ENCODE measurements at places on chromosomes 5 and 9.
A peak's percentile ranks its signal among the peaks of the same experiment; 100 is the strongest.

GRCh38 chr9:7579351-7579750, 220.2 kb downstream of the DMAC1 start:
- DNase-seq, result no peak

GRCh38 chr5:94524841-94525697, 93.3 kb downstream of the KIAA0825 start:
- DNase-seq, result no peak

- DNase-seq, result no peak
Observed at GRCh38 chr9:32554107-32554506, 1.7 kb upstream of the TOPORS start.

DNA sequence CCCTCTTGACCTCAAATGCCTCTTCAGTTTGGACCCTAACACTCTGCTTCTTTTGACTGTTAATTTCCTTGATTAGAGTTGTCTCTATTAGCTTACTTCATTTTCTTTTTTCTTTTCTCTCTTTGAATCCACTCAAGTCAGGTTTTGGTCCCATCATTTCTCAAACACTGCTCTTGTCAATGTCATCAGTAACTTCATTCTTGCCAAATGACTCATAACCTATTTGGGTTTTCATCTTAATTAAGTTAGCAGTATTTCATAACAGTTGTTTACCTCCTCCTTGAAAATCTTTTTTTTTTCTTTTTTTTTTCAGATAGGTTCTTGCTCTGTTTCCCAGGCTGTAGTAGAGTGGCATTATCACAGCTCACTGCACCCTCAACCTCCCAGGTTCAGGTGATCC, 119.6 kb downstream of the PARP8 start:
- DNase-seq, result no peak

DNA sequence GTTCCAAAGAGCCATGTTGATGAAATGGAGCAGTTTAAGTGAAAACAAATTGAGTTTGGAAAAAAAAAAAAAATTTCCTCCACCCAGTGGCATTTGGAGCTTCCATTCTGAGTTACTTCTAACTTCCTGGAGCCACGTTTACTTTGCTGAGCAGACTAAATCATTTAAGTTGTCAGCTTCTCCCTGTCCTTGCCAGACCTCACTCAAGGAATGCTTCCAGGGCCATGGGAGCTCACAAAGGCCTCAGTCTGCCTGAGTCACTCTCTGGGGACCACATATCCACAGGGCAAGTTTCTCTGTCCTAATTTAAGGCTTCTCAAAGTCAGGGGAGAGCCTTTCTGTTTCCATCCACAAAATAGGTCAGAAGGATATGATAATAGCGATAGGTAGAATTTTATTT, 210.3 kb upstream of the TNC start:
- peak; percentile 94 for DNase-seq

- no peak for DNase-seq
Observed at GRCh38 chr5:151110122-151110681, 29.4 kb upstream of the TNIP1 start.

DNA sequence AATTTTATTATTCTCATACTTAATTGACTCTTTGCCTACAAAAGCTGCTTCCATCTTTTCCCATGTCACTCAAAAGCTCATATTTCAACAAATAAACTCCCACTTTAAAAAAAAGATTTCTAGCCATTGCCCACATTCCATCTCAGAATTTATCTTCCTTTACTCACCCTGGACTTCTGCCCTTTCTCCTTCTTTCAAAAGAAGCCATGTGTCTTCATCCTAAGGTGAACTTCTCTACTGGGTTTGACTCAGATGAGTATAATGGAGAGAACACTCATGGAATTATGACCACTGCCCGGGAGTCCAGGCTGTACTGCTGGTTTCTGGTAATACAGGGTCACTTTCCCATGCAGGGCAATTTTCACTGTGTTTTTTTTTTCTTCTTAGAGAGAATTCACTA, 548.5 kb upstream of the ZNF462 start:
- DNase-seq, result no peak

DNA sequence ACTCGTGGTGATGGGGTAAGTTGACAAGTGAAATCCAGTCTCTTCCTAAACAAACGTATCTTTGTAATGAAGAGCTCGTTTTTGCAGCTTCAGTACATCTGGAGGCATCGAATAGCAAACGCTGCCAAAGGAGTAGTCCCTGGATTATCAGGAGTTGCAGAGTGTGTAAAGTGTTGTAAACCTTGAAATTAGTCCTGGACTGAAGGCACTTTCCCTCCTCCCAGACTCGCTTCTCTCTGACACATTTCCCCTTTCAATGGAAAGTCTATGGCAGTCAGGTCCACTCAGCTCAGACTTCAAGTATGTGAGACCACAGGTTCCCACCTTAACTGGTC, 1.5 kb upstream of the PBX3 start:
- no peak for DNase-seq

DNA sequence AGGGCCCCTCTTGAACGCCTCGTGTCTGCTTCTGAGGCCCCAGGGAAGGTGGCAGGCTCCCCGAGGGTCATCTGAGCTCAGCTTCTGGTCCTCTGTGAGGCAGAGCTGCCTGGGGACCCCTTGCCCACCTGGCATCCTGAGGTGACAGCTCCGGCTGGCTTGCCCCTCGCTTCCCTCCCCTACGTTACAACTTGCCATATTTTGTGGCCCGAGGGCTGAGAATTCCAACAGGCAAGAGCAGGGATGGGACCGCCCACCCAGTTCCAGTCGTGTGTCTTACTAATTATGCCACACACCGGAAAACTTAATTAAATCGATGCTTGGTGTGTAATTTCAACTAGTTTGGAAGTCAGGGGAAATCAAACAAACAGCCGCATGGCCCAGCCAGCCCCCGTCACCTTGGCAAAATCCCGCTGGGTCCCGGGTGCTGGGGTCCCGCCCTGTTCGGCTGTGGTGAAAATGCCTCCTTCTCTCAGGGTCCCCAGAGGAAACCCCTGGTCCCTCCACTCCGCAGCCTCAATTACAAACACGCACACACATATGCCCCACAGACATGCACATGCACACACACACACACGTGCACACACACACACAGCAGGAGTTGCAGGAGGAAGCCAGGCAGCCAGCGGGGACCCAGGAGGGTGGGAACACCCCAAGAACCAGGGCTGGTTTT, 221.0 kb upstream of the IER5L start:
- DNase-seq, result no peak

DNA sequence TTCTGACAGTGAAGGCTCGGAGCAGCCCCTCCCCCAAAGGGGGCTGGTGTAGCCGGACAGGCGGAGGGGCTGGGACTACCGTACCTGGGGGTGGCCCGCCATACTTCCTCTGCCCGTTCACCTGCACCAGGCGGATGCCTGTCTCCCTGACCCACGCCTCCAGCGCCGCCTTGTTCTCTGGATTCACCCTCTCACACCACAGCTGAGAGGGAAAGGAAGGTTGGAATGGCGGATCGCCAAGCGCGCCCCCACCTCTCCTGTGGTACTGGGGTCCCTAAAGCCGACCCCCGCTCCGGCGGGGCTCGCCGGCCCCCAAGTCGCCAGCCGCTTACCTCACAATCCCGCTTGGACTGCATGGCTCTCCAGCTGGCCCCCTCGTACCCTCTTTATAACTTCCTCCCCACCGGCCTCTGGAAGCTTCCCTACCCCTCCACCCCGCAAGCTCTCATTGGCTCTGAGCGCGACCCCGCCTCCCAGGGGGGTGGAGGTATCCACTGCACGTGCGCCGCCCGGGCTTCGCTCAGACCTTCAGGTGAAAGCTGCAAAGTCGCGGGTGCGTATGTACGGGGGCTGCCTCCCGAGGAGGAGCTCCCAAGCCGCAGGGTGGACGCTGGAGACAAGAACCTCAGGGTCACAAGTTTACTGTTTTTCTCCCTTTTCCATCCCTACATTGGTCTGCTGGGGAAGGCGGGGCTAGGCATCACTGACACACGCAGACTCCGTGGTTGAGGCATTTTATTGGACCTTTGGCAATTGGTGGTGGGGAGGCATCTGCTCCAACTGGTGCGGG, at the start of gene DND1:
Gene DND1, minus strand, starts transcription at position 390 of the 790 bp plus-strand sequence. Its CDS starts 34 bp downstream, at position 356.
- DNase-seq, result no peak

DNA sequence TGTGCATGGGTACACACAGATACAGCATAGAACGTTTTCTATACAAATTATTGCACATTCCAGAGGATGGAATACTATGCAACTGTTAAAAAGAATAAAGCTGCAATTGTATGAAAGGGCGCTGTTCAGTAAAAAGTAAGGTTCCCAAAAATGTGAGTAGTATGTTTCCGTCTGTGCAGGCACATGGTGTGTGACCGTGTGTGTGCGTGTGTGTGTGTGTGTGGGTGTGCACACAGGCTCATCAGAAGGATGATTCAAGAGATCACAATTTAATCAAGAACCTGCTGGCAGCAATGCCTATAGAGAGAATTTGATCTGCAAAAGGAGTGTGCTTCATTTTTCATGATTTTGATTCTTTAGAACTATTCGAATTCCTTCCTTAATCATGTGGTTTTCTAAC, 76.3 kb downstream of the SEMA4D start:
- no peak for DNase-seq

- no peak for DNase-seq
Observed at GRCh38 chr9:80794197-80794596, 895.1 kb downstream of the TLE1 start.

DNA sequence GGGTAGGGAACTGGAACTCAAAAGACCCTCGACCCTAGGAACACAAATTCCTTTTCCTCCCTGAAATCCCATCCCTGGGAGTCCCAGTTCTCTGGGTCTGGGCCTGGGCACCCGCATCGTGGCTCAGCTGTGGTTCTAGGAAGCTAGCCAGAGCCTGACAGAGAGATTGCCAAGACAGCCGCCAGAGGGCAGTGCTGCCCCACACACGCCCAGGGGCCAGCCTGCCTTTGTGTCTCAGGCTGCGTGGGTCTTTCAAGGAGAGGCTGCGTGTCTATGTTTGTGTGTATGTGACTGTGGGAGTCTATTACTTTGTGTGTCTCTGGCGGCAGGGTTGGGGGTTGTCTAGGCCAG, 32.0 kb upstream of the TTLL11 start:
- peak; percentile 50 for DNase-seq

DNA sequence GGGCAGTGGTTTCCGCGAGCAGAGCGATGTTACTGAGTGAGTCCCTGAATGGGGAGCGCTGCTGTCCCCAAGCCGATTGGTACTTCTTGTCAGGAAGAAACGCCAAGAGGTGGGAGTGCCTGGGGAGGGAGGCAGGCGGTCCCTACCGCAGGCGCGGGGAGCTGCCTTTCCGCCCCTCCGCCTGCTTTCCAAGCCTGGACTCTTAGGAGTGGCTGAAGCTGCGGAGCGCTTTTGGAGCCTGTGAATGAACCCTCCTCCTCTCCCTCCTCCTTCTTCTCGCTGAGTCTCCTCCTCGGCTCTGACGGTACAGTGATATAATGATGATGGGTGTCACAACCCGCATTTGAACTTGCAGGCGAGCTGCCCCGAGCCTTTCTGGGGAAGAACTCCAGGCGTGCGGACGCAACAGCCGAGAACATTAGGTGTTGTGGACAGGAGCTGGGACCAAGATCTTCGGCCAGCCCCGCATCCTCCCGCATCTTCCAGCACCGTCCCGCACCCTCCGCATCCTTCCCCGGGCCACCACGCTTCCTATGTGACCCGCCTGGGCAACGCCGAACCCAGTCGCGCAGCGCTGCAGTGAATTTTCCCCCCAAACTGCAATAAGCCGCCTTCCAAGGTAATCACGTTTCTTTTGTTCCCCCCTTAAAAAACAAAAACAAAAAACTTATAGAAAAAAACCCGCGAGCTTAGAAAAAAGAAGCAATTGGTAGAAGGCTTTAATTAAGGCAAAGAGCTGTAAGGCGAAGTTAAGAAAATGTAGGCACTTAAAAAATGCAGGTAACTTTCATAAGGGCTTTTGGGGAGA, at the start of gene VCAN:
Gene VCAN, plus strand, starts transcription at position 340 of the 808 bp plus-strand sequence. CDS start 11,775 bp downstream, outside the sequence.
- peak; percentile 62 for DNase-seq

GRCh38 chr5:180330810-180331646, 22.1 kb downstream of the GFPT2 start:
- peak; percentile 97 for DNase-seq

- no peak for DNase-seq
Observed at GRCh38 chr5:39137819-39138451, 63.7 kb upstream of the RICTOR start.

GRCh38 chr5:134141331-134142050, 27.0 kb downstream of the TCF7 start:
- no peak for DNase-seq

- DNase-seq, result no peak
Observed at GRCh38 chr5:107359033-107359915, 311.5 kb downstream of the EFNA5 start.

DNA sequence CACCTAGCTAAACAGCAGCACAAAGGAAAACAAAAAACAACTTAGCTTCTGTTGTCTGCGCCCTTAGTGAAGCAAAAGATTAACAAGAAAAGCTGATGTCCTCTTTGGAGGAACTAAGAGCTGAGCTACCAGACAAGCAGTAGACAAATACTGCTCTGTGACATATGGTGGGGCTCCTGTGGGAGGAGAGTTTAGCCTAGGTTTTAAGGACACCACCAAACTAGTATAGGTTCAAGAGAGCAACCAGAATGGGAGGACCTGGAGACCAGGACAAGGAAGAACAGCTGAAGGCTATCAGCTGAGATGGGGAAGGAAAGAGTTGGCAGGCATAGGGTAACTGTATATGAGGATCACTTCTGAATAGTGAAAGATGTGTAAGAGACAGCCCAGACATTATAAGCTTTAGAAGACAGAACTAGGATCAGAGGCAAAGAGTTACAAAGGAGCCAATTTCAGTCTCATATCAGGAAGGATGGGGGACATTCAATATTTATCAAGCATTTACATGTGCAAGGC, 27.2 kb downstream of the FBXW2 start:
- DNase-seq, result no peak

DNA sequence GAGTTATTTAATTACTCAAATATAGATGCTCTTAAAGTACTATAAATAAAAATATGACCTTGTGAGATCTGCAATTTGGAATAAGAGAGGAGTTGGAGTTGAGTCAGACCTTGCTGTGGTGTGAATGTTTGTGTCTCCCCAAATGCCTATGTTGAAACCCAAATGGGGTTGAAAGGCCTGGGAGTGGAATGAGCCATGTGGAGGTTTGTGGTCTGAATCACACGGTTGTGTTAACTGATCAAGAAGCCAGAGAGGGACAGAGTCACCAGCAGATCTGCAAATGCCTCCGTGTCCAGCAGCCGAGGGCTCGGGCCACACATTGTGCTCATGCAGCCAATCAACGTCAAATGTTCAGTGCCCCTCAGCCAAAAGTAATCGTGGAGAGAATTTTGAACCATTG, 404.4 kb downstream of the ICE1 start:
- no peak for DNase-seq

DNA sequence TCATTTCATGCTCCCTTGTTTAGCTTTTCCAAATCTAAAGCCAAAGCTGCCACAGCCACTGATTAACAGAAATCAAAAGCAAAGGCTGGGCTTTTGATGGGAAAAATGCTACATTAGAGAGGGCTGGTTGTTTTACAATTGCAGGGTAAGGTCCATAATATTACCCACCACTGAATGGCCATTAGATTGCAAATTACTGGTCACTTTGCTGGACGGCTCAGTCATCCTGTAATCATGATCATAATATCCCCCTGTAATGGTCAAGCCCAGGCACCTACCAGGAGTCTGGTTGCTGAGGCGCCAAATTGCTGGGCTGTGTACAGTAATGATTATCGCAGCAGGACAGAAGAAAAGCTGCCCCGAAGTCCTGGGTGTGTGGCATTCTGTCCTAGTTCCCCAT, 286.5 kb downstream of the ZSWIM6 start:
- no peak for DNase-seq

Measured in GM04504 (cell line).